ENCODE measurements at places on chromosomes 11 and 22.

DNA sequence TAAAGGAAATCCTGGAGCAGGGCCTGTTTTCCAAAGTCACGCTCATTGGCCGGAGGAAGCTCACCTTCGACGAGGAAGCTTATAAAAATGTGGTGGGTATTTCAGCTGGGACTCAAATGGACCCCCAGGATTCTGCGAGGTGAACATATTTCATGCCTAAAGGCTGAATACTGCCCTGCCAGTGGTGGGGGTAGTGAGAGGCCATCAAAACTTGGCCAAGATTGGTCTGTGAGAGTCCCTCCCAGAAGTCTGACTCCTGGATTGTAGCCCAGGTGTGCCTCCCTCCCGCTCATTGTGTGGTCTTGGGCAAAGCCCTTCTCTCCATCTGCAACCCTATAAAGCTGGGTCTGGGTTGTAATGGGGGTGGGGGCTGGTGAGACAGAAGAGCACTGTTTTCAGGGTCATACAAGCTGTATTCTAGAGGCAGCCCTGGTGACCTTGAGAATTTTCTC lies 853 bp downstream of the HTATIP2 start:
- DNase-seq = peak; percentile 22

- no peak for DNase-seq
Measured at GRCh38 chr22:41801147-41801819, 804 bp downstream of the CCDC134 start.

DNA sequence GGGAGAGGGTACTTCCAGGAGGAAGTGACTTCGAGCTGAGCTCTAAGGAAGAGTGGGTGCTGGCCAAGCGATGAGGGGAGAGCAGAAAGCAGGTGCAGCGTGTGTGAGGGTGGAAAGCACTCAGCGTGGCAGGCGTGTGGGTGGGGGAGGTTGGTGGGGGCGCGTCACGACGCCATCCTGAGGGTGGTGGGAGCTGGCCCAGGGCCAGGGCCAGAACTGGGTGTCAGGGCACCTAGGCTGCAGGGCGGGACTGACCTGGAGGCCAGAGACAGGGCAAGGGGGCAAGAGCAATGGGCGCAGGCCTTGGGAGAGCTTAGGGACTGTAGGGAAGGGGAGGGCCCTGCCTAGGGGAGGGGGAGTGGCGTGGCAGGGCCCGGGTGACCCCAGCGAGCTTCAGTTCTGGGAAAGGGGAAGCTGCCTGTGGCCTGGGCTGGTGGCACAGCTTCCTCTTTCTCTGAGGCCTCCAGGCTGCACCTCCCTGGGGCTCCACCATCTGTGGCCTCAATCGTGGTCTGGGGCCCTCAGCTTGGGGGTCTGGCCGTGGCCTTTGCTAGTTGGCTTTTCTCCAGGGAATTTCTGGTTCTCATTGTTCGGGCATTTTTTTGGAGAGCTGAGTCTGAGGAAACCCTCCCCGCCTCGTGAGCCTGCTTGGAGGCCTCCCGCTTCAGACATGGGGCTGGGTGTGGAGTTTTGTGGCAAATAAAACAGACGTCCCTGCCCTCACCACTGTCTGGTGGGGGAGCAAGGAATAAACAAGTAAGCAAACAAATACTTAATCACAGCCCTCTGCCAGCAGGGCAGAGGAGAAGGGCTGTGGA lies 8.9 kb downstream of the RELT start:
- DNase-seq = no peak

- no peak for DNase-seq
Measured at GRCh38 chr11:78259777-78260487, 71.2 kb downstream of the USP35 start.

DNA sequence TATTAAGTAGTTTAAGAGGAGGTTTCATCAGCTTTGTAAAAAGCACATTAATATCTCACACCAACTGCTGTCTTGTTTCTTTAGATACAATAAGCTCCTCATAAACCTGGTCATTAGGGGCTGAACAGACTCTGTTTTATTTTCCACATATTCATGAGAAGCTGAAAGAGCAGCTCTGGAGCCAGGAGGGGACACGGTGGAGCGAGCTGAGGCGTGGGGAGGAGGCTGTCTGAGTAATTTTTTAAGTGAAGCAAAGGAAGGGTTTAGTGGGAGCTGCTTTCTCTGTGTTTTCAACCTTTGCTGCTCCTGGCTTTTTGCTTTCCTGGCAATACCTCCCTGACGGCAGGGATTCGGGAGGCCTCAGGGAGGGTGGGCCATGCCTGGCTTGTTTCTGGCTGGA lies 67.0 kb upstream of the EIF3D start:
- DNase-seq = no peak

GRCh38 chr11:78536933-78537332 lies 37.7 kb downstream of the NARS2 start:
- no peak for DNase-seq

DNA sequence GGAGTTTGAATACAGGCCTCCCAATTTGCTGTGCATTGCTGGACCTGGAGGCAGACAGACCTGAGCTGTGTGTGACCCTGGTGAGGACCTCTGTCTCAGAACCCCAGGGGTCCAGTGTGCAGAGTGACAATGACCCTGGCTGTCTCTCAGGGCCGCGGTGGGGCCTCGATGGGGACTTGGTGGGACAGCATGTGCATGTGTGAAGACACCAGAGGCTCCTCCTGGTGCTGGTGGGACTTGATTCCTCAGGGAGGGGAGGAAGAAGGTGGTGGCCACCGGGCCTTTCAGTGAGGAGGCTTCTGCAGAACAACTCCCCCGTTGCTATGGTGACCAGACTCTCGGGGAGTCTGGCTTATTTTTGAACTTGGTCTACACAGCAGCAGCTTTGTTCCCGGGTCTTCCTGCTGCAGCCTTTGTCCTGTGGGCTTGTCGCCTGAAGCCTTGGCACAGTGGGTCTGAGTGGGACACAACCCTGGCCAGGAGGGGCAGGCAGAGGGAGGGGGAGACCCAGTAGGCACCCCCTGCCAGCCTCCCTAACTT lies 35.3 kb downstream of the MCM5 start:
- DNase-seq = no peak

GRCh38 chr11:16155448-16155847 lies 200.9 kb downstream of the SOX6 start:
- no peak for DNase-seq

GRCh38 chr11:47461876-47462275 lies 12.9 kb upstream of the RAPSN start:
- DNase-seq = no peak

DNA sequence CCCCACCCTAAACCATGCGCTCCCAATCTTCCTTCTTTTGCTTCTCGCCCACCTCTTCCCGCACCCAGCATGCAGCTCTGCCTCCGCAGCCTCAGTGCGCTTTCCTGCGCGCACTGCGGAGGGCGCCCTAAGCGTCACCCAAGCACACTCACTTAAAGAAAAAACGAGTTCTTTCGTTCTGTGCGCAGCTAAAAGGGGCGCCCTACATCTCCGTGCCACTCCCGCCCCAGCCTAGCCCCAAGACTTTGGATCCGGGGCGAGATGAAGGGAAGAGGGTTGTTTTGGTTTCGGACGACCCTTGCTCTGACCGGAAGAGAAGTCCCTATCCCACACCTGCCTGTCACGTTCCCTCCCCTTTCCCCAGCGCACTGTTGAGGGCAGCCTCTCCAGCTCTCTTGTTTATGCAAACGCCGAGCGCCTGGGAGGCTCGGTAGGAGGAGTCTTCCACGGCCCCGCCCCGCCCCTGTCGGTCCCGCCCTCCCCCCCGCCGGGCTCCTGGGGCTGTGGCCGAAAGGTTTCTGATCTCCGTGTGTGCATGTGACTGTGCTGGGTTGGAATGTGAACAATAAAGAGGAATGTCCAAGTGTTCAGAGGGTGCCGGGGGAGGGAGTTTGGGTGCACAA lies 5.3 kb downstream of the VSIG2 start:
- DNase-seq = peak; percentile 58

All from fibroblast of skin of right biceps (primary cell).